ENCODE measurements at places on chromosomes 16 and 17. TPM values are rescaled to one million over a fixed set of nuclear protein-coding genes. Genes with fewer than 3 reads are reported as not detected.

GRCh38 chr17:16934836-16935235, 37.1 kb downstream of the TNFRSF13B start:
- no peak for DNase-seq

- no peak for DNase-seq
Observed at GRCh38 chr17:58968426-58969061, 138.1 kb downstream of the TRIM37 start.

- DNase-seq, result no peak
Observed at GRCh38 chr16:69831212-69832123, 69.3 kb downstream of the WWP2 start.

SLC6A2 gene
- polyA plus RNA-seq, result 0.27 TPM

GRCh38 chr17:30256756-30257506, 21.4 kb upstream of the SLC6A4 start:
- DNase-seq, result no peak

NOG gene
- 1.5 TPM for polyA plus RNA-seq

All from urinary bladder (tissue), 4 donors.